ENCODE measurements at places on chromosomes 13 and 19.

- no peak for DNase-seq
Observed at GRCh38 chr13:112074139-112074865, 7.4 kb downstream of the SOX1 start.

- no peak for DNase-seq
Observed at GRCh38 chr13:110073982-110074381, 233.0 kb downstream of the COL4A1 start.

DNA sequence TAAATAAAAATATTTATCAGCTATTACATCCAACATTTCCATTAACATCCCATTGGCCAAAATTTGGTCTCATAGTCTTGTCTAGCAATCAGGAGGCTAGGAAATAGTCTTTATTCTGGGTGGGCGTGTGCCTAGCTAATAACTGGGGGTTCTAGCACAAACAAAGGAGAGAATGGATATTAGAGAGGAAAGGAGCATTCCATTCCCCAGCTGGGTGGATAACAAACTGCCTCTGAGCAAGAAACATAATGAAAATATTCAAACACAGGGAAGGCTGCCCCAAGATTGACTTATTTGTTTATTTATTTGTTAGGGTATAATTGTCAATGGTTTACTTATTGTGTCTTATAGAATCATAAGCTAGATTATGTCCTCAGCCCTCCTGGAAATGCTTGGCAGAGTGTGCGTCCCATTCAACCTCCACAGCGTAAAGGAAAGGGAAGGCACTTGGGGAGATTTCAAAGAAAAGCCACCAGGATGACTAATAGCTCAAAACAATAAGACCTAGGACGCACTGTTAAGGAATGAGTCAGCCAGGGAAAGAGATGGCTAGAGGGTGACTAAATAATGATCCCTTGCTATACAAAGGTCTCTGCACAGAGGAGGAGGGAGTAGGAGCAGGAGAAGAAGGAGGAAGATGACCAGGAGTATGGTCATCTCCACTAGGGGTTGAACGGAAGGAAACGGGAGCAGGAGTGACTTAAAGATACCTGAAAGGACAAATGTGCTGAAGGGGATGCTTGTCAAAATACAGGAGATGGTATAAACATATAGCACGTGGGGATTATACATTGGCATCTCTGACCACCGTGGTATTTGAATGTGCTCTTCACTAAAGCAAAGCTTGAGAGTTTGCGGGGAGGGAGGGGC, 23.5 kb upstream of the USP12 start:
- no peak for DNase-seq

DNA sequence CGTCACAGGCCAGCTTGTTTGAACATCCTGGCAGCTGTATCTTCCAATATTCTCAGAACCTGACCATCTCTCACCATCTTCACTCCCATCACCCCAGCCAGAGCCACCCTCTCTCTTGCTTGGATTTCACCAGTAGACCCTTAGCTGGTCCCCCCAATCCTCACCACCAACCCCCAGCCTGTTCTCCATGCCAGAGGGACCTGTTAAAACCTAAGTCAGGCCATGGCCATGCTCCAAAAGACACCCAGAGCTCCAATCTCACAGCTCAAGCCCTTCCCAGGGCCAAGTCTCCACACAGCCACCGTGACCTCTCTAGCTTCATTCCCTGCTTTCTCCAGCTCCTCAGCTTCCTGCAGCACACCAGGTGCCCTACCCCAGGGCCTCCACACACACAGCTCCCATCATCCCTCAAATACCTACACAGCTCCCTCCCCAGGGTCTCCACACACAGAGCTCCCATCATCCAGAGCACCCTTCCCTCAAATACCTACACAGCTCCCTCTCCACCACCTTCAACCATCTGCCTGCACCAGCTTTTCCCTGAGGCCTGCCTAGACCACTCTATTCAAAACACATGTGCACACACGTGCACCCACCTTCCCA, 13.8 kb downstream of the EPS8L1 start:
- DNase-seq = peak; percentile 11

- no peak for DNase-seq
Observed at GRCh38 chr19:20558011-20558410, 7.6 kb downstream of the ZNF737 start.

- no peak for DNase-seq
Observed at GRCh38 chr19:3813473-3814392, 27.6 kb upstream of the MATK start.

DNA sequence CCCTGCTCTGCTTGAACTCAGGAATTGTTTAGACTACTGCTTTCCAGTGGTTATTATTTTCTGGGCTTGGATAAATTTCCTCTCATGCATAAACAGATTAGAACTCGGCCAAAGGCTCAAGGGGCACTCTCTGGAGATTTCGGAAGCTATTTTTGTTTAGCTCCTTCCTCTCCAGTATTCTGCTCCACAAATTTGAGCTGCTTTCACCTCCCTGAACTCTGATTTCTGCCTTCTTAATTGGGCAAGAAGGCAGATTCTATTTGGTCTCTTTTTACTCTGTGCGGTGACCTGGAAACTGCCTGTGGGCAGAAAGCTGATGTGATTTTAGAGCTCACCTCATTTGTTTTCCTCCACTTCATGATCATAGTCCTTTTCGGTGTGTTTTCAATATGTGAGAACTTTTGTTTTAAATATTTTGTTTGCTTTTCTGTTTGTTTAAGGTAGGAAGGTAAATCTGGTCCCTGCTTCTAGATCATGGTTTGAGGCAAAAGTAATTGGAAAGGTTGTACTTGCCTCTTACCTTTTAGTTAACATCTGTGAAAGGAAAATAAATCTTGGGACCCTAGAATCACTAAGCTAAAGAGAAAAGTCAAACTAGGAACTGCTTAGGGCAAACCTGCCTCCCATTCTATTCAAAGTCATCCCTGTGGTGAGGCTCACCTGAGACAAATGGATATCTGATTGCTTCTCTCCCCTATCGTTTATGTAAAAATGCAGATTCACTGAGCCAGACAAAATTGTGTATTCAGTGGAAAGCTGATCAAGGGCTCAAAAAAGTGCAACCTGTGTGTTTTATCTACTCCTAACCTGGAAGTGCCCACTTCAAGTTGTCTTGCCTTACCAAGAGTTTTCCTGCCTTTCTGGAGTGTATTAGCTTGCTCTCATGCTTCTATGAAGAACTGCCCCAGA, 714.7 kb upstream of the PCDH20 start:
- DNase-seq = no peak

GRCh38 chr13:28753208-28753892, 34.6 kb upstream of the SLC46A3 start:
- no peak for DNase-seq

DNA sequence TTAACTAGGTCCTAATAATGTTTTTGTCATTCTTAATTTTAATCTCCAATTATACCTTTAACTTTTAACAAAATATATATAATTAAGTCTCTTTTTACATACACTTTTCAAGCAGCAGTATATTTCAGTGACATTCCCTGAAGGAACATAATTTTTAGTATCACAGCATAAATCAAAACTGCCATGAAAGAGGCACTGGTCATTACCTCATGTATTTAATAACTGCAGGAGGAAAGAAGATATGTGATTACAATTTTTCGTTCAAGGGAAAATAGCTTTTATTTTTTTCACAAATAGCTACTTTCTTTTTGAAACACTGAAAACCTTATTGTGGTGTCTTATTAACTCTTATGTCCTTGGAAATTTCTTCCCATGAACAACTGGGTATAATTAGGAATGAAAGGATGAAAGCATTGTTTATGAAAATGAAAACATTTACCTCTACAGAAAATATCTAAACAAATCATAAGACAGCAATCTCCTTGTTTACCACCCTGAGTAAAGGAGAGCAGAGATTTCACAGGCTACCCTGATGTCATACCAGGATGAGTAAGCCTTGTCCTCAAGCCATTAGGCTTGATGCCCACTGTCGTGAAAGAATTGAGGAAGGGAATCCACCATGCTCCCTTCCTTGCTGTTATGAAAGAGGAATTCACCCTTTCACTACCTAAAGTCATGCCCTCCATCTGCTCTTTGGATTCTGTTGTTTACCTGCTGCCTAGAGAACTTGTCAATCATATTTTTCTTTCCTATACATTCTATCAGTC, 877.2 kb upstream of the PCDH20 start:
- DNase-seq = no peak
